Body of pancreas (tissue), 4 donors: ENCODE measurements at places on chromosomes 11 and 22.

- peak; percentile 51 for DNase-seq
Observed at GRCh38 chr11:93541884-93542810, 1.0 kb downstream of the SMCO4 start.

- no peak for DNase-seq
Observed at GRCh38 chr22:35996596-35996995, 32.0 kb downstream of the RBFOX2 start.

GRCh38 chr11:22671751-22672150 lies 5.3 kb downstream of the GAS2 start:
- DNase-seq, result peak; percentile 43

GRCh38 chr11:66428933-66429332 lies 8.1 kb downstream of the NPAS4 start:
- DNase-seq, result no peak

DNA sequence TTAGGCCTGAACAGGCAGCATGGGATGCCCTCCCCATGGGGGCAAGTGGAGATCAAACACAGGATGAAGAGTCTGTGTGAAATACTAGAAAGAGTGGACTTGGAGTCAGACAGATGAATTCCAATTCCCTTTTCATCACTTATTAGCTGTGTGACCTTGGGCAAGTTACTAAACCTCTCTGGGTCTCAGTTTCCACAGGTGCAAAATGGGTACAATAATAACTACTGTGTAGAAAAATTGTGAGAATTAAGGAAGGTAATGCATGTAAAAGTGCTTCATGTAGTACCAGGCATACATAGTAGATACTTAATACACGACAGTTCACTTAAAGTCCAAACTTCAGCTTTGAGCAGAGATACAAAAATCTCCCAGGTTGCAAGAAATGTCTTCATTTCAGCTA lies 176.4 kb downstream of the DSCAML1 start:
- DNase-seq, result no peak

- no peak for DNase-seq
Observed at GRCh38 chr11:113773092-113773415, 438 bp downstream of the ZW10 start.

DNA sequence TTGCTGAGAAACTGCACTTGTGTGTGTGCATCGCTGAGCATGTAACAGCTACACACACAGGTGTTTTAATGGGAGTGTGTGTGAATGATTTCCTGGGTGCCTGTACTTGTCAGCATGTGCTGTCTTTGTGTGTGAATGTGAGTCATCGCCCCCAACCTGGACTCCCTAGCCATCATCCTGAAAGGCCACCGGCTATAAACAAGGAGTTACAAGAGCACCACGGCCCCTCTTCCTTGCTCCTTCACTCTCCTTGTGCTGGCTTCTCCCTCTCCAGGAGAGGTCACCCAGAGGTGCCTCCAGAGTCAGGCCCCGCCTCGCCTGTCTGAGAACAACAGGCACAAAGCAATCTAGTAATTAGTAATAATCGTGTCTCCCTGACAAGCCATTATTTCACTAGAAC lies 419.2 kb downstream of the BUD13 start:
- peak; percentile 7 for DNase-seq

GRCh38 chr22:47658182-47658581 lies 895.7 kb downstream of the TBC1D22A start:
- DNase-seq, result no peak

DNA sequence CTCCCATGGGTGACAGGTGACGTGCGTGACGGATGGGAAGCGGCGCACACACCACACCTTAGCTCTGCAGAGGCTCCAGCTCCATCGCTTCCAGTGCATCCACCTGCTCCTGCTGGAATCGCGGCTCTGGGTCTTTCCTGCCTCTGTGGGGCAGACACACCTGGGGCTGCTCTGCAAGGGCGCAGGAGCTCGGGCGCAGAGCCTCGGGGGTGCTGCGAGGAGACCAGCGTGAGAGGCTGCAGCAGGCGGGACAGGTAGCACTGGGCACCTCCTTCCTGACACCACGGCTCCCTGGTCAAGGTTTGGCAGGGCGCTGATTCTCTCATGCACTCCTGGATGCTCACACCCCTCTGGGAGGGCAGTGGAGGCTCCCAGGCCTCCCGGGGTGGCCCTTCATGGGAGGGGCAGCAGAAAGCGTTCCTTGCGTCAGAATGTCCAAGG lies 1494.3 kb downstream of the BRD1 start:
- DNase-seq, result no peak

- DNase-seq, result no peak
Observed at GRCh38 chr11:120340529-120340928, 4.3 kb downstream of the ARHGEF12 start.

DNA sequence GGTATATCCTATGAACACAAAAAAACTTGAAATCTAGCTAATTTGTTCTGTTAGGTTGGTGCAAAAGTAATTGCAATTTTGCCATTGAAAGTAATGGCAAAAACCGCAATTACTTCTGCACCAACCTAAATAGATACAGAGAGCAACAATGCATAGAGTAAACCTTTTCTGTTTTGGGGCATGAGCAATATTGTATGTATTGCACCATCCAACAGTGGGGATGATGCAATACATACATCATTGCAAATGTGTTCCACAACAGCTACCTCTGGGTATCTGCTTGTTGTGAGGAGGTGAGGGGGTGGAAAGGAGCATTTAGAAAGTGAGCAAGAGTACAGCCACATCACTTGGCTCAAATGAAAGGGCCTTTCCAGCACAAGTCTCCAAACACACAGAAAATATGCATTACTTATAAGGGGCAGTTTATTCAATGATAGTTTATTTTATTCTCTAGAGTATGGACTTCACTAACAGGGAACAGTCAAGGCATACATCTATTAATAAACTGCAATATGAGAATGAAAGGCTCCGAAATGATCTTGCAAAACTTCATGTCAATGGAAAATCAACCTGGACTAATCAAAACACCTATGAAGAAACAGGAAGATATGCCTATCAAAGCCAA lies 77.3 kb downstream of the DEUP1 start:
- DNase-seq, result no peak

- no peak for DNase-seq
Observed at GRCh38 chr11:126485021-126485792, 129.7 kb downstream of the ST3GAL4 start.

- DNase-seq, result no peak
Observed at GRCh38 chr11:70327717-70328116, 57.2 kb downstream of the PPFIA1 start.

DNA sequence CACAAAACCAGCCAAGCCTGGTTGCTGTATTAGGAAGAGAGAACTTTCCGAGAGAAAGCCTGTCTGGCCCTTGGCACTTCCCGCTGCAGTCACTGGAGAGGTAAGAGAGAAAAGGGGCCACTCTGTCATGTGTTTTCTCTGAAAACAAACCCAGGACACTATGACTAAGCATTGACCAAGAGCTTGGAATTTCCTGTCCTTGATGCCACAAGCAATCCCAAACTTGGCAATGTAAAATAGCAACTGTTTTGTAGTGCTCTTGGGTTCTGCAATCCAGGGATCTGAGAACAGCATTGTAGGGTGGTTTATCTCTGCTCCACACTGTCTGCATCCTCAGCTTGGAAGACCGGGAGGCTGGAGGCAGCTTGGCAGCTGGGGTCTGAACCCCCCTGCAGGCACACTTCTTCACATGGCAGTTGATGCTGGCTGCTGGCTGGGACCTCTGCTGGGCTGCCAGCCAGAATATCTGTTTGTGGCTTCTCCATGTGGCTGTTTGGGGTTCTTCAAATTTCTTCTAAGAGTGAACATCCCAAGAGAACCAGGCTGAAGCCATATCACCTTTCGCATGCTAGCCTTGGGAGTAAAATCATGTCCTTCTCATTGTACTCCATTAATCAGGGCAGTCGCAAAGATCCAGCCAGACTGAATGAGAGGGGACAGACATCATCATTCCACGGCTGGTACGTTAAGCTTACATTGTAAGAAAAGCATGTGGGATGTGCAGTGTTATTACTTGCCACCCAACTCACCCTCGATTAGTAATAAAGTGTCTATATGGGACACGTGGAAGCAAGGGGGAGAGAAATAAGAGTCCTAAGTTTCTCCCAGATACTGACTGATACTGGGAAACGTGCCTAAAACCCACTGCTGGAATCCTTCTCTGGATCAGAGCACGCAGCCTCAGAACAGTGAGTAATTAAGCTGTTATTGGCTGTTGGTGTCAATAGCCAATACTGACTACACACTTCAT lies 537.4 kb upstream of the B3GAT1 start:
- no peak for DNase-seq

GRCh38 chr11:57513911-57514537 lies 1.5 kb downstream of the SLC43A1 start:
- DNase-seq, result peak; percentile 70

DNA sequence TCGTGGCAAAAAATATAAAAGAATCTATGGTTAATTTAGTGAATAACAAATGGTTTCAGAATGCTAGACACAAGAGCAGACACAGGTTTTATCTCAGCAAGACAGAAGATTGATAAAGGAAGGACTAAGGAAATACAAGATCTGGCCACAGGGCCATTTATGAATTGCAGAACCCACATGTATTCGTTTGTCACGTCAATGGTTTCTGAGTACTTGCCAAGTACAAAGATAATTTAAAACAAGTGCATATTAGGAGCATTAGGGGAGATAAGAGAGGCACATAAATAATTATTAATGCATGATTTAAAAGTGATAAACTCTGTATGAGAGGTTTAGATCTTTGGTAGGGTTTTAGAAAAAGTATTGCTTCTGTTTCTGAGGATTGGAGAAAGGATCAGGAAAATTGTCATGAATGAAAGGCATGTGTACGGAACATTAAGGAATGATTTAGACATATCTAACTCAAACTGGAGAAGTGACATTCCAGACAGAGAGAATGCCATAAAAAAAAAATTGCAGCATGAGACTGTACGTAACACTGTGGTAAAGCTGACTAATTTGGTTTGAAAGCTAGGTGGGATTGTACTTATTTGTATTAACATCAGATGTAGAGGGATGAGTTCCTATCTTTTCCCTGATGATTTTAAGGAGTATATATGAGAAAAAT lies 727.1 kb downstream of the NELL1 start:
- no peak for DNase-seq

GRCh38 chr22:28955817-28956216 lies 72.4 kb downstream of the ZNRF3 start:
- no peak for DNase-seq

GRCh38 chr11:85718991-85719807 lies 33.2 kb upstream of the CCDC89 start:
- DNase-seq, result peak; percentile 15

GRCh38 chr11:63966444-63966843 lies 8.0 kb upstream of the COX8A start:
- no peak for DNase-seq

GRCh38 chr11:61679296-61679695 lies 895 bp upstream of the DAGLA start:
- DNase-seq, result no peak

- no peak for DNase-seq
Observed at GRCh38 chr11:77309401-77310085, 8.1 kb upstream of the GDPD4 start.

GRCh38 chr22:47457509-47458300 lies 695.3 kb downstream of the TBC1D22A start:
- DNase-seq, result no peak

DNA sequence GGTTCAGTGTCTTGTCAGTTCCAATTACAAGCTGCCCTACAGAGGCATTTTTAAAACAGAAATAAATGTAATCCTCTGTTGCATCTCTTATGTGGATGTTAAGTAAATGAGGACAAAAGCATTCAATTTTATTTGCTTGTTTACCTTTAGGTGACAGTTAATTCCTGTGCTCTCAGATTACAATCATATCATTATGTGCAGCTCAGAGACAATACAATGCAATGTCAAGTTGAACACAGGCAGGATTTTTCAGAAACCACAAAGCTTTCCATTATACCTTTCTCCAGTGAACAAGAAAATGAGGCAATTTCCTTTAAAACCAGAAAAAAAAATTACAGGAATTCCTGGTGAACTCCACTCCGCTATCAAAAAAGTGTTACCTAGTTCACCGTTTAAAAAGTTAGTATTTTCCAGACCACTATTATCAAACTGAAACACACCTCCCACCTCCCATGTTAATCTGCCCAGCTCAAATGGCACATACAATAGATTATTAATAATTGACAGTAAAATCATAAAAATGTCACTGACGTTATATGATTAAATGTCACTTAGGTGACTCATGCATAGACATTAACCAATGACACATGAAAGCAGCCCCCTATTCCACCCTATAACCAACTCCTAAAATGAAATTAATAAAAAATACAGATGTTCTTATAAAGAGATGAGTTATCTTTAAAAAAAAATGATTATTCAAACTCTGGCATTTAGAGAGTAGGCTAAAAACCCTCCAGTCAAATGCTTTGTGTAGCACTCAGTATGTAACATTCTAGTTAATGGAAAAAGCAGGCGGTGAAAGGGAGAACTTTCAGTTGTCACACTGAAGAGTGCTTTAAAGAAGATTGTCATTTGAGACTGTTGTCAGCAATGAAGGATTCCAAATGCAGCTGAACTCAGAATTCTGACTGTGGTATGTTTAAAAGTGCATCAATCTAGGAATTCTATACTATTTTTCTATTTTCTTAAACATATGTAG lies 98.6 kb downstream of the MUC15 start:
- DNase-seq, result no peak

DNA sequence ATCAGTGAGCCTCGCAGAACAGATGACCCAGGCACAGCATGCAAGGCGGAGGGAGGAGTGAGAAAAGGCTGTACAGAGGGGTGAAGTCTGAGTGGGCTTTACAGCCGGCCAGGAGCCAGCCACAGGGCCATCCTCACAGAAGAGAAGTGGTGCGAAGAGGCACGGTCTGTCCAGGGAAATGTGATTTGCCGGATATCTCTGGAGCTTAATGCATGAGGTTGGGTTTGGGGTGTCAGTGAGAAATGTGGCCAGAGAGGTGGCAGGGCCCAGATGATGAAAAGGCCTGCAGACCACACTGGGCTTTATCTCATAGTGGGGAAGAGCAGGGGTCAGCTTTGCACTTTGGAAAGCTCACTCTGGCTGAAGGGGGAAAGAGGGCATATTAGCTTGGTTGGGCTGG lies 255.2 kb downstream of the BUD13 start:
- no peak for DNase-seq

DNA sequence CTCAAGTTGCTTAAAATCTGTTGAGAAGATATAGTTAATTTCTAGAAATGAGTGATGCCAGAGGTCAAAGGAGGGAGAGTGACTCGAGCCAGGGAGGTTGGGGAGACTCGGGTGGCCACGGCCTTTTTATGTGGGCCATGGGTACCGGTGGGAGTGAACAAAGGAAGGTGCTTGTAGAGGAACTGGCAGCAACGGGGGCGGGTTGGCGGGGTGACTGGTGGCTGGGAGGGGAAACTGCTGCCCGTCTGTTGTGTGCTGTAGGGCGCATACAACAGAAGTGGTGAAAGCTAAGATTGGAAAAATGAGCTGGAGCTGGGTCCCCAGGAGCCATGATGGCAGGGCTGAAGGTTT lies 5.4 kb downstream of the DAGLA start:
- no peak for DNase-seq

DNA sequence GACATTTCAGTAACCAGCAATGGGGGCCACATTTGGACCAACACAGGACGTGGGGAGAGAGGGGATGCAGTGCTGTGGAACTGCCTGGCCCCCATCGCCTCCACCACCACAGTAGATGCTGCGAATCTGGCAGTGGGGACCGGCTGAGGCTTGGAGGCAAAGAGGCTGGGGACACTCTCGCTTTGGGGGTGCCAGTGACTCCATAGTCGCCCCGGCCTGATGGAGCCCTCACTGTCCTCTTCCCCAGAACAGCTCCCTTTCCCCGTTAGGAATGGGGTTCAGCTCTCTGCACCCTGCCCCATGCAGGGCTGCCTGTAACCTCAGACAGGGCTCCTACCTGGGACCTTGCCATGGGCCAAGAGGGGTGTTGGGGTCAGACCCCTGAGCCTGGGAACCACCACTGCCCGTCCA lies 1.8 kb upstream of the MUC2 start:
- DNase-seq, result no peak

- peak; percentile 38 for DNase-seq
Observed at GRCh38 chr11:120710354-120711131, 199.0 kb downstream of the GRIK4 start.
